Prostate gland (tissue), 2 donors: ENCODE measurements at places on chromosomes 4 and X. TPM values are rescaled to one million over a fixed set of nuclear protein-coding genes. Genes with fewer than 3 reads are reported as not detected.

GRCh38 chr4:59540311-59540710 is 1659.8 kb upstream of the ADGRL3 start:
- H3K36me3 ChIP-seq: no peaks in the 10 kb centered on the region
- no peaks in the 10 kb centered on the region for H3K4me1 ChIP-seq
- H3K27me3 ChIP-seq: no peaks in the 10 kb centered on the region
- DNase-seq: no peak
- H3K4me3 ChIP-seq: no peak overlapping the region

Gene ACSL1
- total RNA-seq: 71.7 TPM

GRCh38 chr4:183633476-183634400 is 25.2 kb downstream of the RWDD4 start:
- H3K4me3 ChIP-seq: no peak overlapping the region
- no peak for DNase-seq
- no peaks in the 10 kb centered on the region for H3K4me1 ChIP-seq

GRCh38 chr4:152778656-152779512 is 646 bp downstream of the TIGD4 start:
- H3K27me3 ChIP-seq: no peaks in the 10 kb centered on the region
- peak overlapping the region; percentile 95 for H3K27ac ChIP-seq
- H3K36me3 ChIP-seq: no peaks in the 10 kb centered on the region
- H3K4me3 ChIP-seq: peak overlapping the region; percentile 66
- DNase-seq: peak; percentile 11
- H3K4me1 ChIP-seq: peaks cover 11% of the 10 kb centered on the region

- H3K36me3 ChIP-seq: no peaks in the 10 kb centered on the region
- H3K27ac ChIP-seq: no peak overlapping the region
- H3K4me3 ChIP-seq: no peak overlapping the region
Observed at GRCh38 chrX:10753116-10753515, 132.7 kb upstream of the MID1 start.

DNA sequence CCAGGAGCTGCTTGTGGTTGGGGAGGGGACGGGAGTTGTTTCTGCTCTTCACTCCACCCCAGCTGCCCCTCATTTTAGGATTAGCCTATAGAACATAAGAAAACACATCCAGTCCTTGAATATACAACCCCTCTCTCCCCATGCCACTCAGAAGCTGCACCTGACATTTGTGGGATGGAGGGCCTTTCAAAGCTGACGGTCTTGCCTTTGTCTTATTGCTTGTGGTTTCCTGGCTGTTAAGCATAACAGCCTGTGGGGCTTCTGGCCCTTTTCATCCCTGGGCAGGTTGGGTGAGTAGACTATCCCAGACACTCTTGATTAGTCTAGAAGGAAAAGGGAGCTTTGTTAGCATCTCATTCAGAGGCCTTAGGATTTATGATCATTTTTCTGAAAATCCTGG is 407.6 kb upstream of the BOD1L1 start:
- no peak for DNase-seq
- no peaks in the 10 kb centered on the region for H3K36me3 ChIP-seq
- no peaks in the 10 kb centered on the region for H3K27me3 ChIP-seq
- no peak overlapping the region for H3K4me3 ChIP-seq

- H3K36me3 ChIP-seq: no peaks in the 10 kb centered on the region
- H3K27ac ChIP-seq: no peak overlapping the region
- H3K4me1 ChIP-seq: no peaks in the 10 kb centered on the region
- DNase-seq: no peak
Observed at GRCh38 chrX:133171962-133172708, 46.0 kb downstream of the TFDP3 start.

Gene CSN2
- not detected for total RNA-seq

GRCh38 chr4:170271723-170272122 is 182.0 kb upstream of the AADAT start:
- H3K27ac ChIP-seq: no peak overlapping the region
- H3K27me3 ChIP-seq: no peaks in the 10 kb centered on the region
- no peak overlapping the region for H3K4me3 ChIP-seq

GRCh38 chr4:39613093-39613656 is 25.5 kb downstream of the SMIM14 start:
- H3K4me3 ChIP-seq: no peak overlapping the region
- no peak overlapping the region for H3K27ac ChIP-seq
- no peak for DNase-seq
- no peaks in the 10 kb centered on the region for H3K4me1 ChIP-seq
- no peaks in the 10 kb centered on the region for H3K36me3 ChIP-seq

DNA sequence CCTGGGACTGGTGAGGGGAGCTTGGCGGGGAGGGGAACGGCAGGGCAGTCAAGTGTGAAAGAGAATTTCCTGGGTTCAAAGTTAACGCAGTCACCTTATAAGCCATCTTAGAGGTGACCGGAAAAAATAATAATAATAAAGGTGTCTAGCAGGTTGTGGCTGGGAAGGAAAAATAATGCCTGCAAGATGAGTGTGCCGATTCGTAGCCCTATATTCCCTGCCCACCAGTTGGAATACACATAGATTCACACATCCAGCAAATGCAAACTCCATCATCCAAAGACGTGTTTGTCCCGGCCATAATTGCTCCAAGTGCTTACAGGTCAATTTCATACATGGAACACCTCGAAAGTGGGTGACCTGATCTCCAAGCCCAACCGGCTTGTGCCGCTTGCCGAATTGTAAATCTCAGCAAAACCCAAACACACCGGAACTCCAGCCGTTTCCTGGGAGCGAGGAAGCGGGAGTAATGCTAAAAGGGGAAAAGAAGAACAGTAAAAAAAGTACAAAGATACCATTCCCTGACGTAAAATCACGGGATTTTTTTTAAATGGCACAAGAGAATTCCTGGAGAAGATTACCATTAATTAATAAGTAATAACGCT is 1.3 kb upstream of the FAT1 start:
- H3K36me3 ChIP-seq: no peaks in the 10 kb centered on the region
- peak overlapping the region; percentile 80 for H3K4me3 ChIP-seq
- H3K27me3 ChIP-seq: no peaks in the 10 kb centered on the region
- no peak for DNase-seq

Gene TMPRSS11B
- total RNA-seq: not detected

- no peak overlapping the region for H3K4me3 ChIP-seq
- DNase-seq: peak; percentile 46
- H3K36me3 ChIP-seq: no peaks in the 10 kb centered on the region
- H3K4me1 ChIP-seq: no peaks in the 10 kb centered on the region
Observed at GRCh38 chr4:40363382-40363920, 28.3 kb downstream of the CHRNA9 start.

DNA sequence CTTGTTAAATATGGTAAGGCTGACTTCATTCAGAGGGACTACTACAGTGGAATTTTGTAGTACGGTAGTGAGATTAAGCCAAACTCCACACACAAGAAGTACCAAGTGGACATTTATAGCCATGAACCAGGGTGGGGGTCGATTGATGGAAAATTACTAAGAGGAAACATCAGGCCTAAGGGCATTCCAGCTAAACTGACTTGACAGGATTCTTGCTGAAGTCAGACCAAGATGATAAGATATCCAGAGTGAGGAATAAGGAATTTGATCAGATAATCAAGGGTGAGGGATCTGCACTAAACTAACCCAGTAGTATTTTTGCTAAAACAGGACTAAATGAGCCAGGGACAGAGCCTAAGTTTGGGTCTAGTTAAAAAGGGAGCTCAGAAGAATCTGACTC is 597.5 kb downstream of the RPA4 start:
- H3K27me3 ChIP-seq: no peaks in the 10 kb centered on the region
- no peak overlapping the region for H3K27ac ChIP-seq
- no peaks in the 10 kb centered on the region for H3K36me3 ChIP-seq
- H3K4me1 ChIP-seq: no peaks in the 10 kb centered on the region
- no peak overlapping the region for H3K4me3 ChIP-seq

Gene FDCSP
- not detected for total RNA-seq

Gene PPEF2
- not detected for total RNA-seq

DNA sequence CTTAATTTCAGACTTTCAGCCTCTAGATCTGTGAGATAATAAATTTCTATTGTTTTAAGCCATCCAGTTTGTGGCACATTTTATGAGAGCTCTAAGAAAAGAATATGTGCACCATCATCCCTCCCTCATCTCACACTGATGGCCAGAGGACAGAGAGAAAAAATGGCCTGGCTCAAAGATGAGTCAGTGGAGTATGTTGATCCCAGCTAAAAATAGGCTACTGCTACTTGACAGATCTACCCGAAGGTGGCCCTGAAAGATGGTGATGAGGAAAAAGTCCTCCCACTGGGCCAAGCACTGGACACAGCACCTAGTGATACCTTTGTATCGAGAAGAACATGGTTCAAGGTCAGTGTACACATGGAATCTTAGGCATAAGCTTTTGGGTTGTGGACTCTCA is 38.2 kb upstream of the DCTD start:
- no peaks in the 10 kb centered on the region for H3K36me3 ChIP-seq
- H3K4me1 ChIP-seq: no peaks in the 10 kb centered on the region
- no peak for DNase-seq

GRCh38 chr4:94525993-94526728 is 74.4 kb downstream of the PDLIM5 start:
- H3K27ac ChIP-seq: peak overlapping the region; percentile 67
- no peaks in the 10 kb centered on the region for H3K4me1 ChIP-seq
- H3K27me3 ChIP-seq: no peaks in the 10 kb centered on the region
- no peak for DNase-seq
- H3K36me3 ChIP-seq: no peaks in the 10 kb centered on the region
- no peak overlapping the region for H3K4me3 ChIP-seq

Gene VCX
- 10.2 TPM for total RNA-seq

Gene REPS2
- 30.7 TPM for total RNA-seq

- H3K27me3 ChIP-seq: no peaks in the 10 kb centered on the region
- no peak within 1 kb of the TSS for H3K27ac ChIP-seq
- H3K4me1 ChIP-seq: no peaks in the 10 kb centered on the region
- DNase-seq: peak; percentile 95
- H3K4me3 ChIP-seq: no peak within 1 kb of the TSS
Observed at GRCh38 chr4:73740353-73740778, at the start of gene CXCL8. Gene CXCL8, plus strand, starts transcription at chr4:73740569. Its CDS starts 90 bp downstream, at chr4:73740659.

Gene GAGE12E
- not detected for total RNA-seq

DNA sequence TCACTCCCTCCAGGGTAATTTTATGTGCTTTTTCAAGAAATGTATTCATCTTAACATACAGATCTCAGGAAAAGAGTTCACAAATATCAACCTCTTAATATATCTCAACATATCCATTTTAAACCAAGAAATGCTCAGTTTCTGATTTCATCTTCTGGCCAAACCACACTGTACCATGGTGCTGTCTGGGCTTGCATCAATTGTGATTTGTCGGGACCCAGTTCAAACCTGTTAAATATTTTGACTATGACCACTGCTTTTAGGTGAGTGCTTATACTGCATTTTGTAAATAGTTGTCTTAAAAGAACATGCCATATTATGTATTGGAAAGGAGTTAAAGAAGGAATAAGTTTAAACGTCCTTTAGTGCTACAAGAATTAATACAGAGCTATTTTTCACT is 352.1 kb downstream of the SPOCK3 start:
- no peaks in the 10 kb centered on the region for H3K36me3 ChIP-seq
- no peak overlapping the region for H3K27ac ChIP-seq
- no peaks in the 10 kb centered on the region for H3K27me3 ChIP-seq
- no peak for DNase-seq

GRCh38 chr4:186948361-186949242 is 224.9 kb upstream of the FAT1 start:
- H3K36me3 ChIP-seq: no peaks in the 10 kb centered on the region
- no peak for DNase-seq
- no peaks in the 10 kb centered on the region for H3K27me3 ChIP-seq
- no peak overlapping the region for H3K27ac ChIP-seq
- no peak overlapping the region for H3K4me3 ChIP-seq
- H3K4me1 ChIP-seq: no peaks in the 10 kb centered on the region

Gene NIPAL1
- total RNA-seq: 5.6 TPM

Gene COL25A1
- 2.8 TPM for total RNA-seq

Gene VGLL1
- total RNA-seq: 3.7 TPM

- DNase-seq: no peak
- H3K4me1 ChIP-seq: no peaks in the 10 kb centered on the region
- no peaks in the 10 kb centered on the region for H3K27me3 ChIP-seq
- no peak overlapping the region for H3K27ac ChIP-seq
- no peak overlapping the region for H3K4me3 ChIP-seq
Observed at GRCh38 chrX:110432906-110433215, 74.2 kb downstream of the RTL9 start.

Gene LIMCH1
- total RNA-seq: 102 TPM

DNA sequence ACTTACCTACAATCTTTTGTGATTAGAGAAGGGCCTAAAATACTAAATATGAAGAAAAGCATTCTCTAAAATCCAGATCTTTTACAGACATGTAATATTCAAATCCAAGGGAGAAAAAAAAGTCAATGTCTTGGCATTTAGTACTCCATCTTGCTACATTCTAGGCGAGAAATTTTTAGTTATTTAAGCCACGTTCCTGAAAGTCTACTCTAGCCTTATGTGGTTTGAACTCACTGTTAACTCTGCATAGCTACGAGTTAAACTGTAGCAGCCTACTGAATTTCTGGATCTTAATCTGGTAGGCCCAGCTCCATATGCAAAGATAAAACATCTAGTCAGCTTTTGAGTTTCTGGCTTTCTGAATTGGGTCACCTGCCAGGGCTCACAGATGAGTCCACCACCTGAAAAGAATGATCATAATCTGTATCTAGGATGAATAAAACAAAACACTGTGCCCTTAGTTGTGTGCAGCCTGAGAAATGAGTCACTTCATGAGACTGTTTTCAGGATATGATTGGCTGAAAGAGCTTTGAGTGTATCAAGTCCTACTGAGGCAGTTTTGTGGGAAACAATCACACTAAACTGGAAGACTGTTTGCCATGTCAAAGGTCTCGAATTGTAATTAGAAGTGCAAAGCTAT is 3.2 kb upstream of the NEK1 start:
- H3K27me3 ChIP-seq: no peaks in the 10 kb centered on the region
- no peak overlapping the region for H3K4me3 ChIP-seq
- no peaks in the 10 kb centered on the region for H3K36me3 ChIP-seq
- DNase-seq: no peak
- H3K27ac ChIP-seq: no peak overlapping the region
- H3K4me1 ChIP-seq: no peaks in the 10 kb centered on the region

GRCh38 chr4:163217505-163217904 is 50.8 kb upstream of the NAF1 start:
- DNase-seq: no peak
- H3K27ac ChIP-seq: no peak overlapping the region
- H3K27me3 ChIP-seq: no peaks in the 10 kb centered on the region
- no peak overlapping the region for H3K4me3 ChIP-seq
- no peaks in the 10 kb centered on the region for H3K36me3 ChIP-seq

GRCh38 chr4:101304916-101305315 is 42.4 kb downstream of the PPP3CA start:
- no peaks in the 10 kb centered on the region for H3K36me3 ChIP-seq
- DNase-seq: no peak
- no peak overlapping the region for H3K4me3 ChIP-seq
- H3K27me3 ChIP-seq: no peaks in the 10 kb centered on the region

Gene FGFR3
- 78.2 TPM for total RNA-seq

Gene MID2
- 35.6 TPM for total RNA-seq
